Fibroblast of skin of left quadriceps (primary cell): ENCODE measurements at places on chromosomes 11 and 22.

GRCh38 chr22:45516923-45517675 is 14.4 kb downstream of the FBLN1 start:
- no peak for DNase-seq

DNA sequence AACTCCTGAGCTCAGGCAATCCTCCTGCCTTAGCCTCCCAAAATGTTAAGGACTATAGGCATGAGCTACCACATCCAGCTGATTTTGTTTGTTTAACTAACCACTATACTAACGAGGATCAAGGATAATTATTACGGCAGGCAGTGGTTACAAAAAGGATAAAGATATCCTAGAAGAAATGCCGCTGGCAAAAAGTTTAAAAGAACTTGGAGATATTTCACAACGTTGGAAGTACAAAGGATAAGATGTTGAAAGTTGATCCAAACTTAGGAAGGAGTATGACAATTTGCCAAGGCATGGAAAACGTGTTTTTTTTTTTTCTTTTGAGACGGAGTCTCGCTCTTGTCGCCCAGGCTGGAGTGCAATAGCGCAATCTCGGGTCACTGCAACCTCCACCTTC is 13.4 kb downstream of the AP5B1 start:
- no peak for DNase-seq

GRCh38 chr22:27504360-27505253 is 296.9 kb downstream of the MN1 start:
- no peak for DNase-seq

DNA sequence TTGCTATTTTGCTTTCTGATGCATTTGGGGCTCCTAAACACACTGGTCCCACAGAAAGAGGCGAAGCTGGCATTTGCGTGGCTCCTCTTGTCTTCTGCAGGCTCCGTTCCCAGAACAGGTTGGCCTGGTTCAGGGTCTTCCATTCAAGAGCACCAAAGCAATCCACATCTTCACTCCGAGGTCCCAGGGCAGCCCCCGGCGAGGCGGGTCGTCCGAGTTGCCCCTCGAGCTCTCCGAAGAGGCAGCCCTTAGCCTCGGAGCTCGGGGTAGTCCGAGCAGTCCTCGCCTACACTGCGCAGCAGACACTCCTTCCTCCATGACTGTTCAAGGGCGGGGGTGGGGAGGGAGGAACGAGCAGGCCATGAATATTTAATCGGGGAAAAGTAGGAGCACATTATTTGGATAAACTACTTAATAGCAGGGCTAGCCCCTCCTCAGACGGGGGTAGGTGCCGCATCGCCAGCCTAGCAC is 321.3 kb downstream of the BLID start:
- no peak for DNase-seq

- no peak for DNase-seq
Measured at GRCh38 chr11:119249671-119250010, 43.5 kb downstream of the CBL start.

- DNase-seq, result no peak
Measured at GRCh38 chr22:36373258-36373579, 14.5 kb downstream of the MYH9 start.

- peak; percentile 25 for DNase-seq
Measured at GRCh38 chr11:72924568-72925190, 110.5 kb downstream of the ATG16L2 start.

- DNase-seq, result no peak
Measured at GRCh38 chr11:65310736-65311135, 3.9 kb upstream of the CDC42EP2 start.

GRCh38 chr11:77386178-77386577 is 84.7 kb upstream of the GDPD4 start:
- DNase-seq, result no peak
